Esophagus squamous epithelium (tissue), 5 donors: ENCODE measurements at places on chromosomes 11 and 22. TPM values are rescaled to one million over a fixed set of nuclear protein-coding genes. Genes with fewer than 3 reads are reported as not detected.

DNA sequence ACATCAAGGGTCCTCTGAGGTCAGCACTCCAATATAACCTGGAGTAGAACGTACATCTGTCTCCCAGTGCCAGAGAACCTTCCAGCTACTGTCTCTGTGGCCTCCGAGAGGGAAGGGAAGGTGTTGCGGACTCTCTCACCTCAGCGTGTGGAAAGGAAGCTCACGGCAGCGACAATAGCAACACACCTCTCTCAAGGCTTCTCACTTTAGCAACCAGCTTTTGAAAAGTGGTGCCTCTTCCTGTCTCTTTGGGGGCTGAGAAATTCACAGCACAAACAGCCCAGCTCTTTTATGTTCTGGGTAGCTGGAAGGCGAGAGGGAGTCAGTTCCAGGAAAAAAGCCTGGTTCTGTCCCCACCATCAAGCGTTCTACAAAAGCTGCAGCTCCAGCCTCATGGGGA is 156.9 kb upstream of the TBCEL start:
- no peak for DNase-seq

- DNase-seq, result no peak
Measured at GRCh38 chr11:69904974-69905535, 85.8 kb upstream of the FGF3 start.

GRCh38 chr22:39518996-39519680 is 1.2 kb upstream of the ATF4 start:
- DNase-seq, result no peak

- no peak for DNase-seq
Measured at GRCh38 chr22:29801153-29801552, 34.0 kb downstream of the UQCR10 start.

PHF21B gene
- 0.04 TPM for total RNA-seq

RRP7A gene
- total RNA-seq, result 23.2 TPM
